ENCODE measurements at places on chromosomes 5 and 9.

- no peak for DNase-seq
Measured at GRCh38 chr5:150172556-150172955, 6.0 kb downstream of the CDX1 start.

DNA sequence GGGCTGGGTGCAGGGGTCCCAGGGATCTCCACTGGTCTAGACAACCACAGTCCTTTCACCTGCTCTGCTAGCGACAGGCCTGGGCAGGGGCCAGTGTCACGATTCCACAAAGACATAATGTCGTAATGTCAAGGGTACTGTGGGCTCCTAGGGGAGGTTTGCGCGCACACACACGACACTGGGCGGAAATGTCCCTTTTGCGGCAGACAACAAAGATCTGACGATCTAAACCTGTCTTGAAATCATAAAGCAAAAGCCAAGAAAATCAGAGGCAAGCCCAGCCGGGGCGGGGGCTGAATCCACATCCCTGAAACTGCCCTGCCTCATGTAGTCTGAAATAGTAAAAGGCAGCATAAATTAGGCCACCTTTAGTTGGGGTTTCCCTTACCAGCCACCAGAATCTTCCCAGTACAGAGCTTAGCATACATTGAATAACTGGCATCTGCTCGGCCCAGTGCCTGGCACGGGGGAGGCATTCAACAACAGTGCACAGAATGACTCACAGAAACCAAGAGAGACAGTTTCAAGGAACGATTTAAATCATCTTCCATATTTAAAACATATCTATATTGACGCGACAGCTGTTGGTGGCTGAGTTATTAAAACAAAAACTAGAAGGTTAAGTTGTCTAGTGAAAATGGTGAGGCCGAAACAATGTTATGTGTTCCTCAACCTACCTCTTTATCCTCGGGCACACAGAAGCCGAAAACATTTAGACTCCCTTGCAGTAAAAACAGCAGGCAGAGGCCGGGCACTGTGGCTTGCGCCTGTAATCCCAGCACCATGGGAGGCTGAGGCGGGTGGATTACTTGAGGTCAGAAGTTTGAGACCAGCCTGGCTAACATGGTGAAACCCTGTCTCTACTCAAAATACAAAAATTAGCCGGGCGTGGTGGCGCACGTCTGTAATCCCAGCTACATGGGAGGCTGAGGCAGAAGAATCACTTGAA is 151.0 kb downstream of the MYO10 start:
- DNase-seq, result peak; percentile 8

- DNase-seq, result no peak
Measured at GRCh38 chr5:62343428-62343827, 37.4 kb downstream of the KIF2A start.

GRCh38 chr9:36762958-36763357 is 190.3 kb downstream of the MELK start:
- DNase-seq, result no peak

DNA sequence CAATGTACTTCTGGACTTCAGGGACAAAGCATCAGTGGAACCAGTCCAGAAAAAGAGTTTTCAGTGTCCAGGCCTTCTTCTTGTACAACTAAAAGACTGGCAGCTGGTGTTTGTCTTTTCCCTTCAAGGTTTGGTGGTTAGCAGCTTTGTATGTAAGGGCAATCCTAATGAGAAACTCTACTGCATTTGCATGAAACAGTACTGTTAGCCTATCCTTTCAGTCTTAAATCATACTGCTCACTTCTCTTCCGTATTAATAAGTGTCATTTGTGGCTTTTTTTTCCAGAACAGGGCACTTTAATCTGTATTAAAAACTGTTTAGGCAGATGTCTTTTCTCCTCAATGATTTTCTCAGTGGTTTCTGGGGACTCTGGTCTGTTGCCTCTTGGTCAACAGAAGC is 48.9 kb downstream of the FAM174A start:
- DNase-seq, result no peak

- no peak for DNase-seq
Measured at GRCh38 chr5:32880796-32881195, 169.7 kb downstream of the NPR3 start.

GRCh38 chr9:134885001-134885678 is 4.5 kb downstream of the FCN2 start:
- no peak for DNase-seq

DNA sequence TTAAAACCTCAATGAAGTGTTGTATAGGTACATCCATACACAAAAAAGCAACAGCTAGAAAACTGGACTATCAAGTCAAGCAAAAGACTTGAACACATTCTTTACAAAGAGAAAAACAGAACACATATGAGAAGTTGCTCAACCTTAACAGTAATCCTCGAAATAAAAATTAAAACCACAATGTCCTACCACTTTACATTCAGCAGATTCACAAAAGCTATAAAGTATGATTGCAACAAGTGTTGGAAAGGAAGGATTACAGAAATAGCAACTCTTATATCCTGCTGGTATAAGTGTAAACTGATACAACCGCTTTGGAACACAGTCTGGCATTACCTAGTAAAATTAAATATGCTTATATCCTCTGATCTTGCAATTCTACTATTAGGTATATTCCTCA is 28.5 kb upstream of the GOLGA1 start:
- no peak for DNase-seq

GRCh38 chr9:126719618-126720031 is 85.2 kb upstream of the ZBTB43 start:
- peak; percentile 65 for DNase-seq

DNA sequence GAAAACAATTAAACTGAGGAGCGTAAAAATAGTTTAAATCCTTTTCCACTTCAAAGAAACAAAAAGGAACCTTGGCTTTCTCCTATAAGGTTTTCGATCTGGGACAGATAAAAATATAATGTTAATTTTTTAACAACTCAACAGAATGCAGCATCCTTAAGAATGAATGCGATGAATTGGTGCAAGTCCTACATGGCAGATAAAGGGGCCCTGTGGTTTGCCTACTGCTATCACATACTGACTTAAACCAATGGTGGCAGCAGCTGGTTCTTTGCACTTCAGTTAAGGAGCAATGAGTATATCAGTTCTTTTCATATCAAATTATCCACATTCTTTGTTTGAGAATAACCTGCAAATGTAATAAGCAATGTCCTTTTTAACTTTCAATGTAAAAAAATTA is 12.4 kb upstream of the TYRP1 start:
- DNase-seq, result no peak

GRCh38 chr9:15307523-15307841 is 466 bp upstream of the TTC39B start:
- no peak for DNase-seq

DNA sequence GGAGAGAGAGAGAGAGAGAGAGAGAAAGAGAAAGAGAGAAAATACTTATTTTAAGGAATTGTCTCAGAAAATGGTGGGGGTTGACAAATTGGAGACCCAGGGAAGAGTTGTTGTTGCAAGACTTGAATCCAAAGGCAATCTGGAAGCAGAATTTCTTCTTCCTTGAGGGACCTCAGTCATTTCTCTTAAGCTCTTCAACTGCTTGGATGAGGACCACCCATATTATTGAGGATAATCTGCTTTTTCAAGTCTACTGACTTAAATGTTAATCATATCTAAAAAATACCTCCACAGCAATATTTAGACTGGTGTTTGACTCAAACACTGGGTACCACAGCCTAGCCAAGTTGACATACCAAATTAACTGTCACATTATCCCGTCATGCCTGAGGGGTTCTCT is 2.9 kb downstream of the CDKN2B-AS1 start:
- no peak for DNase-seq

DNA sequence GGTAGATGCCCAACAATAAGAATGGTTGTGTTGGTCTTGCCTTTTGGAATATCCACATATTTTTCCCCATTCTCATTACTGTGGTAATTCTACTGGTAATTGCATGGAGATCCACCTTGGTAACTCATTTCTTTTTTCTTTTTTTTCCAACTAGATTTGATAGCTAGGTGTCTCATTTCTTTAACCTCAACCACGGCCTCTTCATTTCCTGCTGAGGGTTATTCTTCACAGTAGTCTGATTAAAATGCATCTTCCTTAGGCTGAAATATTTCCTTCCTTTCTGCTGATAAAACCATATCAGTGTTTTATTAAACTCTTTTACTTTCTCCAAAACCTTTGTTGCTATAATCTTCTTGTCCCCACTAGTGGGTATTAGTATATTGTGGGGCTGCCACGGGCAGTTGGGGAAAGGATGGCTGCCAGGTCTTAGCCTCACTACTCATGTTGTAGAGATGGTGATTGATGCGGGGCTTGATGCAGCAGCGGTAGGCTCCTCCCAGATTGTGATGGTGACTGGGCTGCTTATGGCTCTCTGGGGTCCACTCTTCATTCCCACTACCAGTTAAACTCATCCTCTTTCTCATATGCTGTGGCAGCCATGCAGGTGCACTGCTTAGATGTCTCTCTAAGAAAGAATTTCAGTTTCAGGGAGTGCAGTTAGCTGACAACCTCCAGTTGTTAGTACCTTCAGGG is 35.9 kb downstream of the KIF2A start:
- DNase-seq, result no peak

- DNase-seq, result no peak
Measured at GRCh38 chr5:126472538-126472889, 49.3 kb downstream of the GRAMD2B start.

- no peak for DNase-seq
Measured at GRCh38 chr9:134304261-134304660, 22.0 kb upstream of the RXRA start.

DNA sequence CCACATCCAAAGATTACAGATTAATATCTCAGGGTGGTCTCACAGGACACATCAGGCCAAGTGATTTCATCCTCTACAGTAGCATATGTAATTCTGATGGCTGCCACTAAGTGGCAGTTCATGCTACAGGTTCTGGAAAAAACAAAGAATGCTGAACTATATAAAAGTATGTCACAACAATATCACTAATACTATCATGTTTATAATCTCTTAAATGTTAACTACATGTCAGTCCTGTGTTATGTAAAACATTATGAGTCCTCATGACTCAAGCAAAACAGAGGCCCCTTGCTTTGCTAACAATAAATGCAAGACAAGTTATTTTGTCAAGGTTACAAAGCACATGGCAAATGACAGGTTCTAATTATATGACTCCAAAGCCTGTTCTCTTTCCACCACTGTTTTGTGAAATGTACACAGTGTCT is 233.2 kb downstream of the FBXL17 start:
- no peak for DNase-seq

DNA sequence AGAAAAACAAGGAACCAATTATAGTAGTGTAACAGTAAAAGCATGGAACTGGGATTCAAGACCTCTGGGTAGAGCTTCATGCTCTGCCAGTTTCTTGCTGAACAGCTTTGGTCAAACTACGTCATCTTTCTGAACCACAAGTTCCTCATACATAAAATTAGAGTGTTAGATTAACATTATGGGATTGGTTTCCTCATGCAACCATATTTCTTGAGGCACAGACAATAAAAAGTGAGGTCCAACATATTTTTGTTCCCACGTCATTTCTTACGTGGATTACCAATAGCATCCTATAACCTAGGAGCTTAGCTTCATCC is 354.8 kb downstream of the TMEM232 start:
- no peak for DNase-seq

GRCh38 chr9:121895818-121896544 is 197.1 kb downstream of the TTLL11 start:
- DNase-seq, result no peak

GRCh38 chr9:81371824-81372223 is 317.5 kb downstream of the TLE1 start:
- no peak for DNase-seq

- no peak for DNase-seq
Measured at GRCh38 chr9:125544988-125545651, 161.9 kb downstream of the MAPKAP1 start.

DNA sequence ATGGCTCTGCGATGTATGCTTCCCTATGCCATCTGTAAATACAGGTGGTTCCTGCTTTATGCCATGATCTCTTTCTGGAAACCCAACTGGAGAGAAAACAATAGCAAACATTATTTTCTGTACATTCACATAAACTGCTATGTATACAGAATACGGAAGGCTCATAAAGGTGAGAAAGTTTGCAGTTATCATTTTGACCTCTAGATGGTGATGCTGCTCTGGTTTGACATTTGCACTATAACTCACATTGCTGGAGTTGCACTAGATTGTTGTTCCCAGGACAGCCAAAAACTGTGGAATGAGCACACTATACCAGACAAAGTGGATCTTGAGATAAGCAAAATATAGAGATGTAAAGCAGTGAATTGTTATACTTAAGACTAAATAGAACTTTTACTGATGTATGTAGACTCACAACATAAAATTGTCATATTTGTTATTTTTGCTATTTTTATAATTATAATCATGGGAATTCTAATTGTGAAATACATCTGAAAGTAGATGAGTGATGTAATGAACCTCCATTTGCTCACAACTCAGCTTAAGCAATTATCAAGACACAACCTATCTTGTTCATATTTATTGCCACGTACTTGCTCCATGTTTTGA is 246.5 kb downstream of the PTPRD start:
- DNase-seq, result no peak

- no peak for DNase-seq
Measured at GRCh38 chr5:67815455-67816391, 399.8 kb upstream of the PIK3R1 start.

- DNase-seq, result no peak
Measured at GRCh38 chr5:64000096-64000495, 37.9 kb upstream of the HTR1A start.

GRCh38 chr5:71862087-71862486 is 143.0 kb downstream of the CARTPT start:
- DNase-seq, result no peak
